ENCODE measurements at places on chromosomes 16 and 17. TPM values are rescaled to one million over a fixed set of nuclear protein-coding genes. Genes with fewer than 3 reads are reported as not detected.

The PTX4 gene
- 0.11 TPM for total RNA-seq

The HOXB2 gene
- total RNA-seq: 6.6 TPM

The SLFN12 gene
- 16.8 TPM for total RNA-seq

The PDILT gene
- not detected for total RNA-seq

The WNT9B gene
- 0.99 TPM for total RNA-seq

The EME1 gene
- 3.1 TPM for total RNA-seq

The SULT1A4 gene
- 3.1 TPM for total RNA-seq

The SLC43A2 gene
- 17.2 TPM for total RNA-seq

The CDRT15 gene
- not detected for total RNA-seq

The CHP2 gene
- 5.9 TPM for total RNA-seq

The NAGS gene
- 1.6 TPM for total RNA-seq

The TMC5 gene
- total RNA-seq: 0.20 TPM

The ASPA gene
- 18.2 TPM for total RNA-seq

The FBXL16 gene
- 7.4 TPM for total RNA-seq

The CSH2 gene
- 7.2 TPM for total RNA-seq

The SLC12A3 gene
- 0.20 TPM for total RNA-seq

The SHISA6 gene
- 15.5 TPM for total RNA-seq

The GLOD4 gene
- total RNA-seq: 68.7 TPM

The DPEP2 gene
- 3.0 TPM for total RNA-seq

The TRPV2 gene
- 19.3 TPM for total RNA-seq

The CD300LB gene
- not detected for total RNA-seq

The NOG gene
- total RNA-seq: 7.5 TPM

The CIBAR2 gene
- total RNA-seq: 6.8 TPM

The SLC16A11 gene
- total RNA-seq: 2.5 TPM

The FOXN1 gene
- total RNA-seq: not detected

The RHBDL3 gene
- total RNA-seq: 14.1 TPM

The SLFN14 gene
- 0.50 TPM for total RNA-seq

The LDHD gene
- total RNA-seq: 5.7 TPM

The TBC1D3G gene
- not detected for total RNA-seq

The SCNN1B gene
- total RNA-seq: 0.66 TPM

The MGAT5B gene
- 18.1 TPM for total RNA-seq

The CPNE7 gene
- total RNA-seq: 20.9 TPM

The MATCAP1 gene
- total RNA-seq: 34.6 TPM

The CD300E gene
- 0.30 TPM for total RNA-seq

The CTRB2 gene
- total RNA-seq: not detected

The CDH15 gene
- 0.39 TPM for total RNA-seq

The STAT3 gene
- 77.6 TPM for total RNA-seq

The IL17C gene
- not detected for total RNA-seq

The AARS1 gene
- 75.9 TPM for total RNA-seq

The TBC1D3 gene
- not detected for total RNA-seq

The NAE1 gene
- total RNA-seq: 93.5 TPM

The CACNA1H gene
- total RNA-seq: 7.8 TPM

The CNGB1 gene
- 6.5 TPM for total RNA-seq

The ABCA9 gene
- total RNA-seq: 68.3 TPM

The ZNF764 gene
- total RNA-seq: 5.6 TPM

The RNF43 gene
- total RNA-seq: 3.2 TPM

The PLA2G10 gene
- 0.22 TPM for total RNA-seq

The KRT32 gene
- total RNA-seq: not detected

The NPLOC4 gene
- 38.8 TPM for total RNA-seq

The UTS2R gene
- 0.11 TPM for total RNA-seq

The SDR42E1 gene
- 1.4 TPM for total RNA-seq

The SPEM1 gene
- total RNA-seq: not detected

The IGFBP4 gene
- 110 TPM for total RNA-seq

The TERB1 gene
- not detected for total RNA-seq

The TBC1D3E gene
- total RNA-seq: not detected

The SLC52A1 gene
- total RNA-seq: not detected

The TLCD3B gene
- 10.2 TPM for total RNA-seq
